Endothelial cell (in vitro differentiated cells): ENCODE measurements at places on chromosomes 11 and 22.

DNA sequence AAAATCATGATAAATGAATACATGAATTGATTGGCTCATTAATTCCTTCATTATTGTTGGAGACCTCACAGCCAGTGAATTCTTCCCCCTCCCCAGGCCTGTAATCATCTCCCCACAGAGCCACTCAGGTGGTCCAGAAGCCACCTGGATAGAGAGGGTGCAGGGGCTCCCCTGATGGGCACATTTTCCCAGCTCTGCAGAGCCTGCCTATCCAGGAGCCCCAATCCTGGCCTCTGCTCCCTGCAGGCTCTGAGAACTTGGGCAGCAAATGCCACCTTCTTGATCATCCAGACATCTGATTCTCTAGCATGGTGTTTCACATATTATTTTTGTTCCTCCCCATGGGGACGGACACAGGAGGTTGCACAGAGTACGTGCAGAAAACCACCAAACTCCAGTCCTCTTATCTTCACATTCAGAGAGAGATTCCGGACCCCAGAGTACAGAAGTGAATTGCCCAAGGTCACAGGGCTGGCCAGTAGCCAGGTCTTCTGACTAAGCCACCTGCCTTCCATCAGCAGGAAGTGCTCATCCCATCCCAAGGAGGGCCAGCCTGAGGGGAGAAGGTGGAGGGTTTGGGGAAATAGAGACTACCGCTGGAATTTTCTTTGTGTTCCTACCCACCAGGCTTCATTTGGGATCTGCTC is 348.0 kb downstream of the BUD13 start:
- no peak for DNase-seq

DNA sequence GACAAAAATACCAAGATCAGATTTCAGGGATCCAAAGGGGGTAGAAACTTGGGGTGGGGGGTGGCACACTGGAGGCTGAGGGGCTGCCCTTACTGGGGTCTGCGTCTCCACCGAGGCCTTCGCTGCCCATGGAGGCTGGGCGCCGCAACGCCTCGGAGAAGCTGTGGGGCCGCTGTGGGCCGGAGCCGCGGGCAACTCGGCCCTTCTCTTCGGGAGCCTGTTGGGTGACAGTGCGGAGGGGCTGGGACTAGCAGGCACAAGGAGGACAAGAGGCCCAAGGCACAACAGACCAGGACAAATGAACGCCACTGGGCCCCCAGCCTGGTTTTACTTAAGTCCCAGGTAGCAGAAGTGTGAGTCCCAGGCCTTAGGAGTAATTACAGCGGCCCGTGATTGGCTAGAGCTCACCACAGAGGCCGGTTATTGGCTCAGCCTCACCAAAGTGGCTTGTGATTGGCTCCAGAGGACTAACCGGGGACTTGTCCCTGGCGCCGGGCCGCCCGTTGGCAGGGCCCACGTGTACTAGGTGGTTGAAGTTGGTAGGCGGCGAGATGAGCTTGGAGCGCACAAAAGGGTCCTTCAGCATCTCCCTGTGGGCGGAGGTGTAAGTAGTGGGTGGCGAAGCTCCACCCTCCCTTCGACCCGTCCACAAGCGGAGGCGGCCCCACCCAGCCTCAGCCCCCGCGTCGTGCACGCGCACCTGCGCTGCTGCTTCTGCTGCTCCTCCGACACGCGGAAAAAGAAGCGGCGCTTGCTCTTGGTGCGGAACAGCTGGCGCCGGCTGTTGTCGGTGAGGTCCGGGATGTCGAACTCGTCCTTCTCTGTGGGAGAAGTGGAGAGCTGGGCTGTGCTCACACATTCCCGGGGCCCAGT is 16.5 kb upstream of the MEN1 start:
- DNase-seq, result no peak

DNA sequence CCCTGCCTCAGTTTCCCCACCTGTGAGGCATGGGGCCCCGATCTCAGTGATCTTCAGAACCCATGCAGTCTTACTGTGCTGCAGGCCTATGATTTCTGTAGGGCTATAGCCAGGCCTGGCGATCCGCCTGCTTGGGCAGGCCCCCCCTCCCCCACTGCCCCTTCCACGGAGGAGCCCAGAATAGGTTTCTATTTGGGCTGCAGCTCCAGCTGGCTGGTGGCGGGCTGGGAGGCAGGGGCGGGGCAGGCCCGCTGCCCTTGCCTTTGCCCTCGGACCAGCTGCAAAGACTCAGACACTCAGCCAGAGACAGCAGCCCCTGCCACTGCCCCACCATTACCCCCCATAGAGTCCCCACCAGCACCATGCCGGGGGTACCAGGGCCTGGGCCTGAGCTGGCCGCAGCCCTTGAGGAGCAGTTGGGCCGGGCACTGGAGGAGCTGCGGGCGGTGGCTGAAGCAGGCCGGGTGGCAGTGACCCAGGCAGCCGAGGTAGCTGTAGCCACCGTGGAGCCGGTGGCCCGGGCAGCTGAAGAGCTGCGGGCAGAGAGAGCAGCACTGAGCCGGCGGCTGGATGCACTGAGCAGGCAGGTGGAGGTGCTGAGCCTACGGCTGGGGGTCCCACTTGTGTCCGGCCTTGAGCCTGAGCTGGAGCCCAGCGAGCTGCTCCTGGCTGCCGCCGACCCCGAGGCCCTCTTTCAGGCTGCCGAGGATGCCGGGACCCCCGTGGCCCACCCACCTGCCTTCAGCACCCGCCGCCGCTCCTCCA is 12.2 kb downstream of the SMTN start:
- DNase-seq, result no peak

DNA sequence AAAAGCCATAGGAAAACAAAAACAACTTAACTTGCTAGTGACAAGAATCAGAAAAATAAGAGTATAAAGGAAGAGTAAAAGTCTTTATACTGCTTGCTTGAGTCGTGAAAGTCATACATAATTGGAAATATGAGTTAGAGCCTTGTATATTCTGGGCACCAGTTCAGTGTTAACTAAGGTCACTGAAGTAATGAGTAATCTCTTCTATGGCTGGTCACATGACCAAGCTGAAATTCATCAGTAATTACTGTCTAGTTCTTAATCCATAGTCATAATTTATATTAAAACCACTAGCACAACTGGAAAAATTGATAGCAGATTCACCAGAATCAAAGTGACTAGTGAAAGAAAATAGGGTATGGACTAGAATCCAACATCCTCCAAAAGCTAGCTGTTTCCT is 84.4 kb upstream of the SLC5A12 start:
- no peak for DNase-seq

GRCh38 chr11:110862407-110862806 is 150.2 kb upstream of the ARHGAP20 start:
- no peak for DNase-seq

DNA sequence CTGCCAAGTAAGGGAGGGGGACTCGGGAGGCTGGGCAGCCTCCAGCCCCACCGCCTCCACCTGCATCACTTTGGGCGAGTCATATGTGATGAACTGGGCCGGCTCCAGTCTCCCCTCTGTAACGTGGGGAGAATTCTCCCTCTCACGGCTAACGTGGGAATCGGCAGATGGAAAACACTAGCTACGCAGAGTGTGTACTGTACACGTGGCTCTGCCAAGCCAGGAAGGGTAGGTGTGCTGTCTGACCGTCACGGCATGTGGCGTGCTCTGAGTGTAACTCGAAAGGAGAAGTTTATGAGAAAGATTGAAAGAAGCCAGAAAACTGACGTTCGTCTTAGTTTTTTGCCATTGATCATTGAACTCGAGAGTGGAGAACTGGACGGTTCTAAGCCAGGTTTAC is 13.7 kb downstream of the TRMU start:
- DNase-seq, result no peak

DNA sequence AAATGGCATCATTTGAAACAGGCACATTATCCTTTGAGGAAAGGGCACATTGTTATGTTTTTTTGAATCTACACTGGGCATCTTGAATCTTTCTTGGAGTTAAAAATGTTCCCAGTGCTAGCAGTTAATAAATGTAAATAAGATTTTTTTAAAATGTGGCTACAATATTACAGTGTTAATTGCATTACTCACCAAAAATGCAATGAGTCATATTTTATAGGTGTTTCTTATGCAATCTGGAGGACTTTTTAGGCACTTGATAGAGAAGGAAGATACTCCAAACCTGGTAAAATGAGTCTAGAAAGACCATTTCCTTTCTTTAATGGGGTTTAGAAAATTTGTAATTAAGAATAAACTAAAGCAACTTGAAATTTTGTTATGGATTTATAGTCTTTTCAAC is 238.0 kb downstream of the METTL15 start:
- DNase-seq, result no peak

- no peak for DNase-seq
These were observed 7.3 kb downstream of the GVQW3 start for GRCh38 chr11:76388408-76388807.

DNA sequence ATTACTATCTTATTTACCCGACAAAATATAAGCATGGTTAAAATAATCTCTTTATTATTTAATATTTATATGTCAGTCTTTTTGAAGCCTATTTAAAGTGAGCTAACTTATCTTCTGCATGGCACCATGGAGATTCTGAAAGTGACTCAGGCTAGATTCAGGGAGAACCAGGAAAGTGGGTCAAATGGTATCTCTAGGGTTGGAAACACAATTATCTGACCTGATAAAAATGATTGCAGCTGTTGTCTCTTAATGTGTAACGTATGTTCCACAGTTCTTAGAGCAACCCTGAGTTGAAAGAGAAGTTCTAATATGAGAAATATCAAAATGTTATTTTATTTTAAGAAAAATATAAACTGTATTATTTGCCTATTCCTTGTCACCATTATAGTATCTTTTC is 143.1 kb upstream of the CARD18 start:
- no peak for DNase-seq

GRCh38 chr11:87281496-87281895 is 243.8 kb downstream of the TMEM135 start:
- DNase-seq, result no peak

DNA sequence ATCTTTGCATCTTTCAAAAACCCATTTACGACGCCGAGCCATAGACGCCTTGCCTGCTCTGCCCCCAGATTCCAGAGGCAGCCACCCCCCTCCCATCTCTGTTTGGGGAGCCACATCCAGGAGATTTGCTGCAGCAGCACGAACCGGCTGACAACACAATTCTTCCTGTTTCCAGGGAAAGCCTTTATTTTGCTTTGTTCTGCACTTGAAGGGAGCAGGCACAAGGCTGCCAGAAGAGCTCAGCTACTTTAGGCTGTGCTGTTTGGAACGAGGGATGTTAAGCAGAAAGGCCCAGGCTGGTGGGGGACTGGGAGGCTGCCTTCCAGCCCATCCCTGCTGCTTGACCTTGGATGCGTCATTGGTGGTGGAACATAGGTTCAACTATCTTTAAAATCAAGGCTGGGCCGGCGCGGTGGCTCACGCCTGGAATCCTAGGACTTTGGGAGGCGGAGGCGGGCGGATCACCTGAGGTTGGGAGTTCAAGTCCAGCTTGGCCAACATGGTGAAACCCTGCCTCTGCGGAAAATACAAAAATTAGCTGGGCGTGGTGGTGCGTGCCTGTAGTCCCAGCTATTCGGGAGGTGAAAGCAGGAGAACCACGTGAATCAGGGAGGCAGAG is 243.9 kb downstream of the MIAT start:
- DNase-seq, result no peak

- no peak for DNase-seq
These were observed 25.7 kb upstream of the MICAL3 start for GRCh38 chr22:18050065-18050464.

DNA sequence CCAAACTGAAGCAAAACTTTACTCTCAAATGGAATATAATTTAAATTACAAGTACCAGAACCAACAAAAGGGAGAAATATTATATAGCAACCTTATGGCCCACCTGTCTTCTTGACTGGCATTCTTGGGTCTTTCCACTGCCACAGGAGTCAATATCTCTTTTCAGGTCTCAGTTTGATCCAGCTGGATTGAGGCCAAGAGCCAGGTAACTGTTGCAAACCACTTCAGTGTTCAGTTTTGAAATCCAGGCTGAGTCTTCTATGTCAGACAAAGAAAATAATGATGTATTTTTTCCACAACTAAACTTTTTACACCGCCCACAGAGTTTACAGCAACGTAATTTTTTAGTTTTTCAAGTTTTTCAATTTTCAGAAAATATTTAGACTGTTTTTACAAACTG is 648 bp downstream of the DLG2 start:
- no peak for DNase-seq

DNA sequence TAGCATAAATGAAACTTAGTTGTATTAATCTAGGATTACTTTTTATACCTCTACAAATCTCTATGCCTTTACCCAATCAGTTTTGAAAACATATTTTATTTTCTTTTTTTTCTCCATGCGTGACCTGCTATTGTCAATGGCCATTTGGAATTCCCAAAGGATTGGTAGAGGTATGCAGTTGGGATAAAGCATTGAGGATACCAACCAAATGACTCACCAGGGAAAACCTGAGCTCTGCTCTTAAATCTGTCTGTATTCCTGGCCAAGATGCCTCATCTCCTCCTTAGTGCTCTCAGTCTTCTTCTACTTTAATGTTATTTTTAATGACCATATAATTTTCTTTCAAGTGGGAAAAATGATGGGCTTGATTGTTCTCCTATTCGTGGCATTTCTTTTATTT is 61.9 kb downstream of the EHF start:
- DNase-seq, result no peak

DNA sequence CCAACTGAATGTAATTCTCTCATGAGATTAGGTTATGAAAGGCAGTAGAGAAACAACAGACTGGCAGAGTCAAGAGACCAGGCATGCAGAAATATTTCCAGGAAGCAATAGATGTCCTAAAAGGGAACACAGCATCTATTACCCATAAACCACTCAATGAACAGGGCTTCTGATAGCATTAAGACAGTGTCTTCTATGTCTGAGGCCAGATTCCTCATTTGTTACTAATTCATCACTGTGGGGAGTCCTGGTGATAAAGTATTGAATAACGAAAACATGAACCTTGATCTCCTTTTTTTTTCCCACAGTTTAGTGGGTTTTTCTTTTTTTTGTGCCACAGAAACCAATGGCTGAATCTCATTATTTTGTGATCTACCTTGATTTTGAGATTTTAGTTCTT is 339.0 kb downstream of the METTL15 start:
- DNase-seq, result no peak

DNA sequence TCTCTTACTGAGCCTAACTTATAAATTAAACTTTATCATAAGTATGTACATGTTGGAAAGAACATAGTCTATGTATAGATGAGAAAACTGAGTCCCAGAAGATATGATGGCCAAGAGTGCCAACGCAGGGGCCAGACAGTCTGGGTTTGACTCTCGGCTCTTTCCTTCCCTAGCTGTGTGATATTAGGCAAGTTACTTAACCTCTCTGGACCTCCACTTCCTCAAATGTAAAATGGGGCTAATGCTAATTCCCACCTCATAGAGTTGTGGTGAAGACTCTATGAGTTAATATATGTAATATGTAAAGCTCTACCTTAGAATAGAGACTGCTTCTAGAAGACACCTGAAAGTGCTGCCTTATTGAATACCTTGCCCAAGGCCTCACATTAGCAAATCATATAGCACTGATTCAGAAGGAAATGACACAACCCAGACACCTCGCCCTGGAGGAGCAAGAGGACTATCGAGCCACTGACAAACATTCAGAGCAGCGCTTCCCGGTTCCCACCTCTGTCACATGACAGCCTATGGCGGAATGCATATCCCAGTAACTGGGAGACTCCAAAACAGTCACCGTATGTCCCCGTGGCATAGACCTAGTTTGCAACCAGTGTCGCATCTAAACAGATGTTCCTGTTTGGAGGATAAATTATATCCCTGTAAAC is 11.3 kb upstream of the CCDC86 start:
- no peak for DNase-seq
